Sigmoid colon (tissue), 7 donors: ENCODE measurements at places on chromosomes 4 and X.

DNA sequence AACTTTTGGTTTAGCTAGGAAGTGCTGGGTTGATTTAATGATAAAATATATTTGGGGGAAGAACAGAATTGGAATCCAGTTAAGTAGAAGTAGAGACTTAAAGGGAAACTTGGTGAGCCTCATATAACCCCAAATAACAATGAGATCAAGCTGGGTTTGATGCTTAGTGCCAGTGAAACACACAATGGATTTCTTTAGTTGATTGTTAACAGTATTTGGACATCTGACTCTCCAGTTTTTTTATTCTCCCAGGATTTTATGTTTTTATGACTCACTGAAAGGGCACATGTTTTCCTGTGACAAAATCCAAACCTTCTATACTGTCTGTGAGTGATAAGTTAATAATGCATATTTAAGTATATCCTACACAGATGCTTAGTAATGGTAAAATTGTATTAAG, 2.7 kb upstream of the NEUROG2 start:
- no peak for DNase-seq

- DNase-seq: no peak
Observed at GRCh38 chr4:70915874-70916559, 13.8 kb downstream of the MOB1B start.

GRCh38 chr4:22474636-22475310, 41.1 kb downstream of the ADGRA3 start:
- DNase-seq: no peak

DNA sequence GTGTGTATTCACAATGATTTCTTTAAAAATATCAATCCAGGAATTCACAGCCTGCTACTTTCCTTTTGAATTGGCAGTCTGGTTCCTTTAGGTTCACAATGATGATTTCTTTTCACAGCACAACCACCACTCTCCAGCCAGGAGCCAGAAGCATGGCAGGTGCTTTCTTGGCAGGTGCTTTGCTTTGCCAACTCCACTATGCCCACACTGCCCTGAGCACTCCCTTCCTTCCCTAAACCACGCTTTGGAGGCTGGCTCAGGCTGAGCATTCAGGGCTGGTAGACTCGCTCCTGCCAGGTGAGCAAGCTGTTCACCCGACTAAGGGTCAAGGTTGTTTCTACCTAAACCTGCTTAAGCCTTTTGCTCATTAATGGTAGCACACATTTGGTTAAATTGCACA, 184.5 kb downstream of the SH3KBP1 start:
- DNase-seq: no peak

GRCh38 chrX:48695534-48695896, 1.0 kb upstream of the SUV39H1 start:
- no peak for DNase-seq

DNA sequence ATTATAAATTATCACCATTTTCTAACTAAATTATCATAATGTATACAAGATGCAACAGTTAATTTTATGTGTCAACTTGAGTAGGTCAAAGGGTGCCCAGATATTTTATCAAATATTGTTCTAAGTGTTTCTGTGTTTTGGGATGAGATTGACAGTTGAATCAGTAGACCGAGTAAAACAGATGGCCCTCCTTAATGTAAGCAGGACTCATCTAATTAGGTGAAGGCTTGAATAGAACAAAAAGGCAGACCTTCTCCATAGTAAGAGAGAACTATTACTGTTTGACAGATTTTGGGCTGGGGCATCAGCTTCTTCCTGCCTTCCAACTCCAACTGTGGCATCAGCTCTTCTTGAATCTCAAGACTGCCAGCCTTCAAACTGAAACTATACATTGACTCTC, 185.8 kb downstream of the TRAM1L1 start:
- DNase-seq: no peak
